ENCODE measurements at places on chromosomes 11 and 22. TPM values are rescaled to one million over a fixed set of nuclear protein-coding genes. Genes with fewer than 3 reads are reported as not detected.

- peak; percentile 8 for DNase-seq
Measured at GRCh38 chr11:78080084-78080817, 589 bp upstream of the NDUFC2 start.

FBLN1 gene
- total RNA-seq = 137 TPM

GPR83 gene
- 0.17 TPM for total RNA-seq

DNA sequence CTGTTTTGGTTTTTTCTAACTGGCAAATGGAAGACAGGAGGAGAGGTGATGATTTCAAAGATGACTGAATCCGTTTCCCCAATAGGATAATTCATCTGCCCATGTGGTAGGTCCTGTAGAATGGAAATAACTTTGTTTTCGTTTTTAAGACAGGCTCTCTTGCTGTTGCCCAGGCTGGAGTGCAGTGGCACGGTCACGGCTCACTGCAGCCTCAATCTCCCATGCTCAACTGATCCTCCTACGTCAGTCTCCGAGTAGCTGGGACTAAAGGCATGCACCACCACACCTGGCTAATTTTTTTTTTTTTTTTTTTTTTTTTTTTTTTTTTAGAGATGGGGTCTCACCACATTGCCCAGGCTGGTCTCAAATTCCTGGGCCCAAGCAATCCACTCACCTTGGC lies 77.4 kb upstream of the BIRC3 start:
- no peak for DNase-seq

GRCh38 chr11:122100037-122100755 lies 15.8 kb downstream of the BLID start:
- DNase-seq = peak; percentile 74

- DNase-seq = no peak
Measured at GRCh38 chr11:1041471-1041870, 5.0 kb upstream of the MUC6 start.

DNA sequence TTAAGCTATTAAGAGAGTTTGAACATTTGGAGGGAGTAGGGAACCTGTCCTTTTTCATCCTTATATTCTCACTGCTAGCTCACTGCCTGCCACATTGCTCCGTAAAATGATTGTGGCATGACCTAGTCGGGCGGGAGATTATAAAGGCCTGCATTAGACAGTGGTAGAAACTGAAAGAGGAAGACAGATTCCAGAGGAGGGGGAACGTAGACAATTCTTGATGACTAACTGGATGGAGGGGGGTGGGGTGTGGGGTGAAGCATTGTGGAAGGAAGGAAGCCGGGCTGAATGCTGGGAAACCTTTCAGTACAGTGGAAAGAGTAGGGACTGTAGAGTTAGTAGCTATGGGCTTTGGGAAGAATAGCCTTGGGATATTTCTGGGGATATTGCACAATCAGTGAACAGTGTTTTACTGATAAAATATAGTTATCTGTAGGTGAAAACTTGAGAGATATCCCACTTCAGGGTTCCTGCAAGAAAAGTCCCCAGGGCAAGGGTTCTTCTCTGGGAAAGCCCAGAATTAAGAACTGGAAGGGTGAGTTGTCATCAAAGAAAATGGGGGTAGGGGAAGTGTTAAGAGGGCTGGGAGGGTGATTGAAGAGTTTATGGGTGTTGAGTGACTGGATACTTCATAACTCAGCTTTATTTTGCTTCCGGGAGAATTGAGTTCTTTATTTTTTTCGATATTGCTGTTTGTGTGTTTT lies 2.1 kb downstream of the MED15 start:
- peak; percentile 41 for DNase-seq

- no peak for DNase-seq
Measured at GRCh38 chr11:45094958-45095690, 51.3 kb upstream of the PRDM11 start.

MPZL2 gene
- total RNA-seq = 4.2 TPM

DNA sequence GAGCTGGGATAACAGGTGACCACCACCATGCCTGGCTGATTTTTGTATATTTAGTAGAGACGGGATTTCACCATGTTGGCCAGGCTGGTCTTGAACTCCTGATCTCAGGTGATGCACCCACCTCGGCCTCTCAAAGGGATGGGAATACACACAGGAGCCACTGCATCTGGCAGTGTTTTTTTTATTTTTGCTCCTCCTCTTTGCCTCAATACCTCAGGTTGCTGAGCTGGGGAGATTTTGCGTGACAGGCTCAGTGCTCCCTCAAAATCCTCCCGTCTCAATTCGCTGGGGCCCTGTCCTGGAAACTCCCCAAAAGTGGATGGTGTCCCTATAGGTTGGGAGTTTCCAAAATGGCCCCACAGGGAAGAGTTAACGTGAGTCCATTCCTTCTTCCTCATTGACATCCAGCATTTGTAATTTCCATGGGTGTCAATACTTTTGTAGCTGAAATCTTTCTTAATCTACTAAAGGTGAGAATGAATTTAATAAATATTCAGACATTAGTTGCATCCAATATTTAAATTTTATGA lies 71.8 kb downstream of the GGTLC2 start:
- DNase-seq = no peak

GRCh38 chr22:27323661-27324060 lies 477.9 kb downstream of the MN1 start:
- DNase-seq = no peak

- no peak for DNase-seq
Measured at GRCh38 chr11:107840129-107840484, 18.5 kb downstream of the SLC35F2 start.

TBX10 gene
- not detected for total RNA-seq

POU2AF1 gene
- not detected for total RNA-seq

- peak; percentile 68 for DNase-seq
Measured at GRCh38 chr11:1442163-1442562, 44.4 kb downstream of the MOB2 start.

GRCh38 chr11:1140642-1141490 lies 16.9 kb upstream of the MUC5AC start:
- DNase-seq = no peak

DNA sequence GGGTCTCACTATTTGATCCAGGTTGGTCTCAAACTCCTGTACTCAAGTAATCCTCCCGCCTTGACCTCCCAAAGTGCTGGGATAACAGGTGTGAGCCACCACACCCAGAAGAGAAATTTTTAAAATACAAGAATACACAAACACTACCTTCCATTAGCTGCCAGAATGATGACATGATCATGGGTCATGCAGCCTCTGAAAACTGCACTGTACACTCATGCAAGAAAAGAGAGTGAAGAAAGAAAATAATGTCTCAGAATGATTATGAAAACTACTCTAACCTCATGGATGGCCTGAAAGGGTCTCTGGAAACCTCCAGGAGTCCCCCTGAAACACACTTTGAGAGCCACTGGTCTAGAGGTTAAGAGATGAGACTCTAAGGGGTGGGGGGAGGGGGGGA lies 18.8 kb downstream of the VPS37C start:
- no peak for DNase-seq
